Stimulated activated CD8-positive, alpha-beta memory T cell treated with anti-CD3 and anti-CD28 coated beads, Interleukin-7, amount 100 ng/mL, for 48 hours (primary cell): ENCODE measurements at places on chromosomes 13 and 19.

GRCh38 chr19:13883516-13884064, 6.7 kb downstream of the NANOS3 start:
- no peak for DNase-seq

DNA sequence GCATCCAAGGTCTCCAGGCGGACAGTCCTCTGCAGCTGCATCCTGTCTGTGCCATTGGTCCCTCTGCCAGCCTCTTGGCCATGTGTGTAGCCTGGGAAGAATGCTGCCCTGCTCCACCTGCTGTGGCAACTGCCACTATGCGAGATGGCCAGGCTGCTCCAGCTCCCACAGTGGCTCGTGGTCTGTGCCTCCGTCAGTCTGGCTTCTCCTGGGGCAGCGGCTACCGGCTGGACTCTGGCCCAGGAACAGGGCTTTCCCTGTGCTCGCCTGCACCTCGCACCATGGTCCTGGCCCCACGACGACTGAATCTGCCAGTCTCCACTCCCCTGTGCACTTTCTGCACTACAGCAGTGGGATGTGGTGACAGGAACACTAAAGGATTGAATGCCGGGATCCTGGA, 26.7 kb upstream of the FFAR2 start:
- no peak for DNase-seq

DNA sequence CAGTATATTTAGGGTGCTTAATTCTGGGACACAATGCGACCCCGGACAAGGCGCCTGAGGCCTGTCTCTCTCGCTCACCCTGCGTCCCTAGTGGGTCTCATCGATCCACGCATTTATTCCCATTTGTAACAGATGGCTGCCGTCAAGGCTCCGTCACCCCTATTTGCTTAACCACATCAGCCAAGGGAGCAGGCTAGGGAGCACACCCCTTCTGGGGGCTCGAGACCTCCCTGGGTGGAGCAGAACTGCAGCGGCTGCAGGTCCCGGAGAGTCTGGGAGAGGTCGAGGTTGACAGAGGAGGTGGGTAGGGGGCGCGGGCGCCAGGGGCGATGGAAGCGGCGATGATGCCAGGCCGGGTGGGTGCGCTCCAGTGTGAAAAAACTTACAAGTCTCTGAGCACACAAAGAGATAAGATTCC, 507 bp downstream of the ALG5 start:
- DNase-seq = no peak

DNA sequence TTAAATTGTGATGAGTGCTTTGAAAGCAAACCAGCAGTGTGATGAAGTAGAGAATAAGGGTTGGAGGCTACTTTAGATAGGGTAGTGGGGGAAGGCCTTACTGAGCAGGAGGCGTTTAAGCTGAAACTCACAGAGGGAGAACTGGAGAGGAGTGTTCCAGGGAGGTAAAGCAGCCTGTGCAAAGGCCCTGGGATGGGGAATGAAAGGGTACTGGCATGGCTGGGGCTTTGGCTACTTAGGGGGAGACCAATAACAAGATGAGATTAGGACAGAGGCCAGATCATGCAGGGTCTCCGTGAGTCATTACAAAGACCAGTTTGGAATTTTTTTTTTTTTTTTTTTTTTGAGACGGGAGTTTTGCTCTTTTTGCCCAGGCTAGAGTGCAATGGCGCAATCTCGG, 1.1 kb downstream of the PPP5C start:
- no peak for DNase-seq

GRCh38 chr13:34038541-34039068, 220.7 kb downstream of the RFC3 start:
- no peak for DNase-seq
